ENCODE measurements at places on chromosomes 6 and 20. TPM values are rescaled to one million over a fixed set of nuclear protein-coding genes. Genes with fewer than 3 reads are reported as not detected.

- H3K4me3 ChIP-seq = no peak overlapping the region
- no peaks in the 10 kb centered on the region for H3K36me3 ChIP-seq
- DNase-seq = no peak
- H3K27me3 ChIP-seq = no peaks in the 10 kb centered on the region
- H3K4me1 ChIP-seq = no peaks in the 10 kb centered on the region
- no peak overlapping the region for H3K27ac ChIP-seq
Measured at GRCh38 chr6:77366798-77367197, 96.5 kb downstream of the HTR1B start.

- H3K4me3 ChIP-seq = no peak overlapping the region
- H3K27me3 ChIP-seq = no peaks in the 10 kb centered on the region
- DNase-seq = no peak
- no peak overlapping the region for H3K27ac ChIP-seq
- H3K4me1 ChIP-seq = no peaks in the 10 kb centered on the region
Measured at GRCh38 chr6:37021356-37022129, 16.1 kb downstream of the FGD2 start.

DNA sequence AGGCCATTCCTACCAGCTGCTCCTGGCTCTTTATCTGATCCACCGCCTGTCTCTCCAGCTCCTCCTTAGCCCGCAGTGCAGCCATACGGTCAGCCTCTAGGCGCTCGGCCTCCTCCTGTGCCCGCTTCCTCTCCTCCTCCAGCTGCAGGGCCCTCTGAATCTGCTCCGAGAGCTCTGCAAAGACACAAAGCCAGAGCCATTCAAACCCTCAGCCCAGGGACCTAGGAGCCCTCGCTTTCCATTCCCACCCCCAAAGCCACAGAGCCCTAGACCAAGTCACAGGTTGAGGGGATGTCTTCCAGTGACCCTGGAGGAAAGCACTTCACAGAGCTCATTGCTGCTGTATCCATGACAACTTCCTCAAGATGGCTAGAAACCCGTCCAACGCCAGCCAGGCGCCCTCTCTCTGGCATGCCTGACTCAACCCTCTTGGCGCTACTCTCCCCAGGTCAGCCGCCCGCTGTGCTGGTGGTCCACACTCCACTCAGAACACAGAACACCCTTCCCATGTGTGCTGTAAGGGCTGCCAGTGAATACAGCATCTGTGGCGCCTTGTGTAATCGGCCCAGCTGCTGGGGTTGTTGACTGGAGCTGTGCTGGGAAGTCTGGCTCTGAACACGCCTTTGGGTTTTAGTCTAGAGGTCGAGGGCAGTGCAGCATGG, 49.3 kb downstream of the EZR start:
- DNase-seq = no peak
- no peak overlapping the region for H3K27ac ChIP-seq
- no peaks in the 10 kb centered on the region for H3K27me3 ChIP-seq
- H3K4me3 ChIP-seq = no peak overlapping the region
- H3K4me1 ChIP-seq = no peaks in the 10 kb centered on the region

DNA sequence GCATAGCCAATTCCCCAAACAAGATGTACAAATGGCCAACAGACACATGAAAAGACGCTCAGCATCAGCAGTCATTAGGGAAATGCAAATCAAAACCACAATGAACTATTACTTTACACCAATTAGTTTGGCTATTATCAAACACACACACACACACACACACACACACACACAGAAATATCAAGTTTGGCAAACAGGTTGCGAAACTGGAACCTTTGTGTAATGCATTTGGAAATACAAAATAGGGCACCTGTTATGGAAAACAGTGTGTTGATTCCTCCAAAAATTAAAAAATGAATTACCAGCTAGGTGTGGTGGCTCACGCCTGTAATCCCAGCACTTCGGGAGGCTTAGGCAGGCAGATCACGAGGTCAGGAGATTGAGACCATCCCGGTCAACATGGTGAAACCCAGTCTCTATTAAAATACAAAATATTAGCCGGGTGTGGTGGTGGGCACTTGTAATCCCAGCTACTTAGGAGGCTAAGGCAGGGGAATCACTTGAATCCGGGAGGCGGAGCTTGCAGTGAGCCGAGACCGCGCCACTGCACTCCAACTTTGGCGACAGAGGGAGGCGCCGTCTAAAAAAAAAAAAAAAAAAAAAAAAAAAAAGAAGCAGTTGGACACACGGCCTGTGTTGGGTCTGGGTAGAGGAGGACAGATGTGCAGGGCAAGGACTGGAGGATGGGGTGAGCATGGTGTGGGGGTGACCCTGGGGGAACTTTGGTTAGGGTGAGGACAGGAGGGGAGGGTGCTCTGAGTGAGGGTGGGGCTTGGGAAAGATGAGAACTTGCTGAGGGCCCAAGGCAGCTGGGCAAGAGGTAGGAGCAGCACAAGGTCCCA, 23.8 kb downstream of the HLA-F start:
- no peaks in the 10 kb centered on the region for H3K27me3 ChIP-seq
- H3K4me3 ChIP-seq = no peak overlapping the region
- peaks cover 6% of the 10 kb centered on the region for H3K4me1 ChIP-seq
- no peak for DNase-seq
- no peak overlapping the region for H3K27ac ChIP-seq

DNA sequence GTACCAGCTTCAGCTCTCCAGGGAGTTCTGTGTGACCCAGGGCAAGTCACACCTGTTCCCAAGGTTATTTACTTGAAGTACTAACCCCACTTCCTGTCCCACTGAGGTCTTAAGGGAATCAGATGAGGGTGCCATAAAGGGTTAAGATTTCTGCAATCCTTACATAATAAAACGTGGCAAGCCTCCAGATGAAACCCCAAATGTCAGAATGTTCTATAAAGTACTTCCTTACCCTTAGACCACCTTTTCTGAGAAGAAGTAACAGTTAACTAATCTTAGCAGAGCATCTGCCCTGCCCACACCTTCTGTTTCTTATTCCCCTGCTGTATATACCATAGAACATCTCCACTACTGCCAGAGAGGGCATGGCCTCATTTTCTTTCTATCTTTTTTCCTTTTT, 6.0 kb upstream of the AVP start:
- no peaks in the 10 kb centered on the region for H3K27me3 ChIP-seq
- H3K27ac ChIP-seq = no peak overlapping the region
- no peaks in the 10 kb centered on the region for H3K36me3 ChIP-seq
- peaks cover 8% of the 10 kb centered on the region for H3K4me1 ChIP-seq
- no peak for DNase-seq

Gene OR2H2
- total RNA-seq = not detected

GRCh38 chr6:151294561-151295101, 54.9 kb downstream of the AKAP12 start:
- no peak for DNase-seq
- peaks cover 22% of the 10 kb centered on the region for H3K4me1 ChIP-seq
- no peak overlapping the region for H3K4me3 ChIP-seq
- no peaks in the 10 kb centered on the region for H3K27me3 ChIP-seq

- H3K4me1 ChIP-seq = no peaks in the 10 kb centered on the region
- H3K4me3 ChIP-seq = no peak overlapping the region
- H3K36me3 ChIP-seq = no peaks in the 10 kb centered on the region
- H3K27me3 ChIP-seq = no peaks in the 10 kb centered on the region
Measured at GRCh38 chr6:169707772-169708171, 5.8 kb downstream of the C6orf120 start.

GRCh38 chr6:128499079-128499731, 21.2 kb downstream of the PTPRK start:
- DNase-seq = no peak
- no peaks in the 10 kb centered on the region for H3K4me1 ChIP-seq
- H3K4me3 ChIP-seq = no peak overlapping the region
- no peaks in the 10 kb centered on the region for H3K36me3 ChIP-seq
- no peak overlapping the region for H3K27ac ChIP-seq

Gene MPC1
- total RNA-seq = 62.1 TPM

GRCh38 chr6:28816339-28816908, 107.4 kb downstream of the TRIM27 start:
- no peak for DNase-seq
- no peaks in the 10 kb centered on the region for H3K4me1 ChIP-seq
- H3K36me3 ChIP-seq = no peaks in the 10 kb centered on the region
- H3K4me3 ChIP-seq = no peak overlapping the region
- peaks cover 14% of the 10 kb centered on the region for H3K27me3 ChIP-seq

Gene SEMG1
- total RNA-seq = not detected

DNA sequence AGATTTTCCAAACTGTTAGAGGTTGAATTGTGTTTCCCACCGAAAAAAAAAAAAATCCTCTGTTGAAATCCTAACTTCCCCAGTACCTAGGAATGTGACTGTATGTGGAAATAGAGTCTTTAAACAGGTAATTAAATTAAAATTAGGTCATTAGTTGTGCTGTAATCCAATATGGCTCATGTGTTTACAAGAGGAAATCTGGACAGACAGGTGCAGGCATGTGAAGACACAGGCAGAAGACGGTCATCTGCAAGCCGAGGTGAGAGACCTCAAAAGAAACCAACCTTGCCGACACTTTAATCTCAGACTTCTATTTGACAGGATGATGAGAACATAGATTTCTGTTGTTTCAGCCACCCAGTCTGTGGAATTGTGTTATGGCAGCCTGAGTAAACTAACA, 28.6 kb upstream of the EZR start:
- no peaks in the 10 kb centered on the region for H3K4me1 ChIP-seq
- no peaks in the 10 kb centered on the region for H3K36me3 ChIP-seq
- no peak for DNase-seq
- H3K27me3 ChIP-seq = no peaks in the 10 kb centered on the region

DNA sequence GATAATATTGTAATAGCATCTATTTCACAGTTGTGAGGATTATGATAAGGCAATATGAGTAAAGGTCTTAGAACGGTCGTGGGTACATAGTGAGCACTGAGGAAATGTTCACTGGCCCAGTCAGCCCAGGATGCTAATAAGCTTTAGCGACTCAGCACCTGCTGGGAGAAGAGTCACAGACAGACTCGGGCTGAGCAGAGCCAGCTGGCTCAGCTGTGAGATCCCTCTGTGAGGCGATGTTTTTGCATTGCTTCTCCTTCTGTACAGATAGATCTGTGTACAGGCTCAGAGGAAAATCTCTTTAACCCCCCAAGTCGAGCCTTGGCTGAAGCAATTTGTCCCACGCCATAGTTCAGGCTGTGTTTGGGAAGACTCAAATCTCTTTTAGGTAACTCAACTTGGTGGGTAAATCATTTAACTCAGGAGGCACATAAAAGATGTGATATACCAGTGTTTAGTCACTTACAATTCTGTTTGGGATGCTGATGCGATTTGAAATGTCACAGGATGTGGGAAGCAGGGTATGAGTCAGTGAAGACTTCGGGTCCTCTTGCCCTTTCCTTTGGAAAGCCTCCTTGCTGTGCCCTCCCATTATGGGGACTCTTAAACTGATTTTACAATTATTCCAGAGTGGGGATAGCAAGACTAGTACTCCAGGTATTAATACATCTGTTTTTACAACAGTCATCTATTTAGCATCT, 53.1 kb downstream of the PHACTR1 start:
- H3K4me1 ChIP-seq = no peaks in the 10 kb centered on the region
- no peaks in the 10 kb centered on the region for H3K36me3 ChIP-seq
- H3K27me3 ChIP-seq = no peaks in the 10 kb centered on the region
- no peak for DNase-seq
- H3K4me3 ChIP-seq = no peak overlapping the region

DNA sequence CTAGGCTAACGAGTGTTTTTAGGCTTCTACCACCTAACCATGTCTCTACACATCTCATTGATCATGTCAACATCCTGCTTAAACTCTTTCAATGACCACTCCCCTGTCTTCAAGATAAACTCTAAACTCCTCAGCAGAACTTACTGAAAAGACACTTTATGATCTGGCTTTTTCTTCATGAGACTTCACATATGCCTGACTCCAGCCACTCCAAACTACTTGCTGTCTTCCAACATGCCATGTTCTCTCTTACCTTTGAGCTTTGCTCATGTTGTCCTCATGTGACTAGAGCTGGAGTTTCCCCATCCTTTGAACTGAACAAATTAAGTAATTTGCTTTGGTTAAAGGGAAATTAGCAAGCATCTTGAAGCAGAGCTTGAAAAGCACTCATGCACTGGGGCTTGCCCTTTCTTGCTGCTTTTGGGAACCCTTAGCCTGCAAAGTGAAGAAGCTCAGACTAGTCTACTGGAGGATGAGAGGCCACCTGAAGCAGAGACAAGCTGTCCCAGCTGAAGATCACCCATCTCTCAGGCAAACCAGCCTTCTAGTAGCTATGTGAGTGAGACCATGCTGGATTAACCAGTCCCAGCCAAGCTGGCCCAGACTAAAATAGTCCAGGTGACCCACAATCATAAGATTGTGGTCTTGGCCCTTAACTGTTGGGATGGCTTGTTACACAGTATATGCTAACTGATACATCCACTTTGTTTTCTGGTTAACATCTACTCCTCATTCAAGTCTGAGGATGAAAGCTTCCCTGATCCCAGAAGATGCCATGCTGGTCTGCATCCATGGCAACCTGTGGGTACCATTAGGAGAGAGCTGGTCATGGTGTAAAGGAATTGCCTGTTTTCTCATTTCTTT, 235.8 kb downstream of the GMPR start:
- no peak overlapping the region for H3K27ac ChIP-seq
- no peaks in the 10 kb centered on the region for H3K36me3 ChIP-seq
- no peak overlapping the region for H3K4me3 ChIP-seq
- no peaks in the 10 kb centered on the region for H3K27me3 ChIP-seq

Gene MICB
- 2.3 TPM for total RNA-seq

GRCh38 chr6:34098045-34098936, 47.6 kb downstream of the GRM4 start:
- no peak overlapping the region for H3K27ac ChIP-seq
- no peaks in the 10 kb centered on the region for H3K36me3 ChIP-seq
- H3K27me3 ChIP-seq = peaks cover 3% of the 10 kb centered on the region

- no peaks in the 10 kb centered on the region for H3K4me1 ChIP-seq
- no peak overlapping the region for H3K27ac ChIP-seq
- H3K4me3 ChIP-seq = no peak overlapping the region
- no peak for DNase-seq
- no peaks in the 10 kb centered on the region for H3K27me3 ChIP-seq
- H3K36me3 ChIP-seq = no peaks in the 10 kb centered on the region
Measured at GRCh38 chr20:37373020-37373598, 27.2 kb downstream of the SRC start.

- H3K4me1 ChIP-seq = no peaks in the 10 kb centered on the region
- no peak overlapping the region for H3K4me3 ChIP-seq
- H3K27ac ChIP-seq = no peak overlapping the region
- H3K36me3 ChIP-seq = no peaks in the 10 kb centered on the region
- no peak for DNase-seq
Measured at GRCh38 chr20:6075428-6076219, 21.8 kb upstream of the LRRN4 start.

GRCh38 chr20:58436868-58437645, 48.0 kb downstream of the VAPB start:
- no peaks in the 10 kb centered on the region for H3K27me3 ChIP-seq
- no peaks in the 10 kb centered on the region for H3K36me3 ChIP-seq
- H3K4me1 ChIP-seq = peaks cover 5% of the 10 kb centered on the region

- H3K36me3 ChIP-seq = no peaks in the 10 kb centered on the region
- H3K4me1 ChIP-seq = no peaks in the 10 kb centered on the region
- no peak overlapping the region for H3K4me3 ChIP-seq
- no peaks in the 10 kb centered on the region for H3K27me3 ChIP-seq
- no peak overlapping the region for H3K27ac ChIP-seq
Measured at GRCh38 chr6:118596774-118597320, 48.8 kb downstream of the PLN start.
